ENCODE measurements at places on chromosomes 4 and X.

DNA sequence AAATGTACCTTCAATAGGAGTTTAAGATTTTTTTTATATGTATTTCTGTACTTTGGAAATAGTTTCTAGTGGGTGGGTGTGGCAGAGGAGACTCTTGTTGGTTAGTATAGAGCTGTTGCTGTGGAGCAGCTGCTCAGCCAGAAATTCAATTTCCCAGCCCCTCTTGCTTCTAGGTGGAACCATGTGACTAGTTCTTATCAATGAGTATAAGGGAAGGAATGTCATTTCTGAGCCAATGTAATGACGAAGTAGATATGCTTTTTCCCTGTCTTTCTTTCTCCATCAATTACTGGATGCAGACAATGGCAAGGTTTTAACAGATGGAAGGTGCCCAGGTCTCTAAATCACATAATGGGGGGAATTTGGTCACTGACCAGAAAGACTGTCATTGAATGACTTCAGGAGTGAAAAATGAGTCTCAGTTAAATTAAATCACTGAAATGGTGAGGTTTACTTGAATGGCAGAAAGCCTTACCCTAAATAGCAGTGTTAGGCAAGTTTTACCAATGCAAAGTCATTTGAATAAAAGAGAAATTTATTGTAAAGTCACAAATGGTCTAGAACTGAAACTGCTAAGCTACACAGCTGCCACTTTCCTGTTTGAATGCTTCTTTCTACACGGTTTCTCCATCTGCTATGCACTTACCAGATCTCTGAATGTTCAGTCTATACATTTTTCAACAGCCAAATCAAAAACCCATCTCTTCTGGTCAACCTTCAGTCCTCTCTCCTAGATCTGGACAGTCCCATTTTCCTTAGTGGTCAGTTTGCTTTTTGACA is 795.4 kb upstream of the MAGEB2 start:
- peaks cover 44% of the 10 kb centered on the region for H3K27me3 ChIP-seq
- no peak overlapping the region for H3K27ac ChIP-seq
- H3K36me3 ChIP-seq: no peaks in the 10 kb centered on the region
- peaks cover 15% of the 10 kb centered on the region for H3K4me1 ChIP-seq

DNA sequence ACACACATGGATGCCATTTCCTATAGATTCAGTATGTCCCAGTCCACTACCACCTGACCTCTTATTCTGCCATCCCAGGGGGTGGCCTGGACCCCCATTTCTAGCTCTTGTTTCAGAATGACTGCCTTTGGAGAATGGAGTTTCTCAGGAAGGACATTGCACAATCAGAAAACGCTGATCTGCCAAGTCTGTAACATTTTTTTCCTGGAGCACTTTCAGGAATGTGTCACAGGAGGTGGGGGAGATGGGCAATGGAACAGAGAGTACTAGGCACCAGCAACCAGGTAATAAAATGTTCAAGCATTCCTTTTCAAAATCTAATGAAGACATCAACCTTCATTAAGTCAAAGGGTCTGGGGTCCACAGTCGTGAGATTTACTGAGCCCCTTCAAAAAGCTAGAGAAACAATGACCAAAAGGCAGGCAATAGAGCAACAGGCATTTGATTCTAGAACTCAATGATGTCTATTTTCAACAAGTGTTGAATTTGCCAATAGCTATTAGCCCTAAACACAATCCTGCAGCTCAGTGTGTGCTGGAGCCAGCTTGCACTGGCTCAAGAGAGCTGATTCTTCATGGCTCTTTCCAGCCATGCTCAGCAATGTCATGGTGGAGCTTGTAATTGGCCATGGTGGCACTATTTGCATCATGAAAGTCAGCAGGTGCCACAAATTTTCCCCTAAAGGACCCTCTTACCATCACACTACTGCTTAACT is 87.1 kb downstream of the KDR start:
- no peak for DNase-seq
- H3K4me3 ChIP-seq: no peak overlapping the region
- no peak overlapping the region for H3K27ac ChIP-seq
- no peaks in the 10 kb centered on the region for H3K27me3 ChIP-seq

- no peaks in the 10 kb centered on the region for H3K27me3 ChIP-seq
- H3K4me3 ChIP-seq: no peak overlapping the region
- H3K27ac ChIP-seq: no peak overlapping the region
- H3K36me3 ChIP-seq: no peaks in the 10 kb centered on the region
These were observed 18.2 kb upstream of the ABLIM2 start for GRCh38 chr4:8176547-8177399.

GRCh38 chr4:144820011-144820727 is 174.2 kb downstream of the HHIP start:
- no peak overlapping the region for H3K27ac ChIP-seq
- H3K4me1 ChIP-seq: no peaks in the 10 kb centered on the region
- H3K27me3 ChIP-seq: no peaks in the 10 kb centered on the region
- H3K36me3 ChIP-seq: no peaks in the 10 kb centered on the region

DNA sequence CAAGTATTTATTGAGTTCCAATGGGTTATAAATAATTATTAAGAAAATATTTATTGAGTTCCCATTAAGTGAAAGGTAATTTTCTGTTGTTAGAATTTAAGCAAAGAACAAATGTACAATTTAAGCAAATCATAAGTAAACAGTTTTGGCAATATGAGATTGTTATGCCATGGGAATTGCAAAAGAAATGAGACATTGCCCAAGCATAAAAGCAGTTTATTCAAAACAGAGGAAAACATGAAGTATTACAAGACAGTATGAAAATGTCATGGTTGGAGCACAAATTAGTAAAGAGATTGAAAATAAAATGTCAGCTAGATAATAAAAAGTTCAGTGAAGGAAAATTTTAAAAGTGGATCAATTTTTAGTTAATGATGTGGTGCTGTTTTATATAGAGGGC is 706.1 kb upstream of the EPHA5 start:
- DNase-seq: no peak
- no peaks in the 10 kb centered on the region for H3K27me3 ChIP-seq
- no peaks in the 10 kb centered on the region for H3K4me1 ChIP-seq

DNA sequence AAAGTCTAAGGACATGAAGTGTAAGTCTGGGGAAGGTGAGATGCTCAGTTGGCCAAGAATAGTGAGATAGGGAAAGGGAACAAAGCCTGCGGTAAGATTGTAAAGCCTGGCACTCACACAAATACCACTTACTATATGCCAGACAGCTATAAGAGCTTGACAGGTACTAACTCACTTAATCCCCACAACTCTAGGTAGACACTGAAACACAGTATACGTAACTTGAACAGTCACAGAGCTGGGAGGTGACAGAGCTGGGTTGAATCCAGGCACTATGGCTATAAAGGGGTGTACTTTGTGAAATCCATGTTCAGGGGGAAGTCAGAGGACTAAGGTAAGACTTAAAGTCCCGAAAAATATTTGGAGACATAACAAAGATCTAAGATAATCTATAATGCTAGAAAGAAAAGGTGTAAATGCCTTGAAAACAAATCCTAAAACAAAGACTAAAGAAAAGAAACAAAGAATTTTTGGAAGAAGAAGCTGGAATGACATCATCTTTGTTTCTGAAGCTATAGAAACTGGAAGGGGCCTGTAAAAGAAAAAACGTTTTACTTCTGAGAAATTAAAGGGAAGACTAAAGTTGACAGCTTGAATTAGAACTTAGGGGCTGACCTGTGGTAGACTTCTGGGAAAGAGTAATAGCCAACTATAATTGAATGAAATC is 172.5 kb downstream of the PPP3CA start:
- no peaks in the 10 kb centered on the region for H3K27me3 ChIP-seq
- peaks cover 23% of the 10 kb centered on the region for H3K4me1 ChIP-seq
- H3K4me3 ChIP-seq: no peak overlapping the region
- no peak for DNase-seq
- H3K36me3 ChIP-seq: no peaks in the 10 kb centered on the region
- H3K27ac ChIP-seq: no peak overlapping the region

DNA sequence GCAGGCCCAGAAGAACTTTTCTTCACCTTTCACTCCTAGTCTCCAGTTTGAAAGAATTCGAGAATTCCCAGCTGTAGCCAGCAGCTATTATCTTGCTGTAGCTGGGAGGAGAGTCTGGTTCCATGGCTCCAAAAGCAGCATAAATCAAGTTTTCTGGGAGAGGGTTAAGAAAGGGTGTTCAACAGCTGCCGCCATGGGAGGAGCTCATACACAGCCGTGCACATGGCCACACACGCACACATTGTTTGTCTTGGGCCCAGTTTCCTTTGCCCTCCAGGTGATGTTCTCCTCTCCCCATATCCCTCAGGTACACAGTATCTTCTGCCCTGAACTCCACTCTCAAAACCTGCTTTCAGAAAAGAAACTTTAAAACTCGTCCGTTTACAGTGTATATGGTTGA is 4.1 kb upstream of the GPC3 start:
- no peaks in the 10 kb centered on the region for H3K36me3 ChIP-seq
- no peak overlapping the region for H3K4me3 ChIP-seq
- DNase-seq: no peak
- H3K27me3 ChIP-seq: peaks cover 8% of the 10 kb centered on the region

GRCh38 chr4:142369141-142369540 is 477.0 kb downstream of the INPP4B start:
- H3K27me3 ChIP-seq: no peaks in the 10 kb centered on the region
- no peak overlapping the region for H3K27ac ChIP-seq
- H3K36me3 ChIP-seq: no peaks in the 10 kb centered on the region
- peaks cover 23% of the 10 kb centered on the region for H3K4me1 ChIP-seq
- DNase-seq: no peak

- no peaks in the 10 kb centered on the region for H3K36me3 ChIP-seq
- no peak overlapping the region for H3K4me3 ChIP-seq
- no peak for DNase-seq
- no peaks in the 10 kb centered on the region for H3K27me3 ChIP-seq
- peaks cover 12% of the 10 kb centered on the region for H3K4me1 ChIP-seq
These were observed 40.0 kb downstream of the ACSL1 start for GRCh38 chr4:184785813-184786212.

DNA sequence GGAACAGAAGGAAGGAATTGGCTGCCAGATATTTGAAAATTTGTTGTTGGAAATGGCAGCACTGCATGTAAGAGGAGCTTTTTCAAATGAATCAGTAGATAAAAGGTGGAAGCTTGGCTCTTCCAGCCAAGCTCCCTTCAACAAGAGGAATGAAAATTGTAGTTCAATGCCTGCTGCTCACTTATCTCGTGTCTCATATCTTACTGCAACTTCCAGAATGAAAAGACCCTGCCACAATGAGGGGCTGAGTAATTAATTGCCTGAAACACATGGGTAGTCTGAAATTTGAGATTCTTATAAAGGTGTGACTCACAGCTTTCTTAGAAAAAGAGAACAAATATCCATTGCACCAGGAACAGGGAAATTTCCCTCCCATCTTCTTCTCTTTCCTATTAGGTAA is 53.0 kb downstream of the HAND2 start:
- no peak overlapping the region for H3K27ac ChIP-seq
- no peaks in the 10 kb centered on the region for H3K4me1 ChIP-seq
- DNase-seq: no peak
- H3K27me3 ChIP-seq: no peaks in the 10 kb centered on the region

DNA sequence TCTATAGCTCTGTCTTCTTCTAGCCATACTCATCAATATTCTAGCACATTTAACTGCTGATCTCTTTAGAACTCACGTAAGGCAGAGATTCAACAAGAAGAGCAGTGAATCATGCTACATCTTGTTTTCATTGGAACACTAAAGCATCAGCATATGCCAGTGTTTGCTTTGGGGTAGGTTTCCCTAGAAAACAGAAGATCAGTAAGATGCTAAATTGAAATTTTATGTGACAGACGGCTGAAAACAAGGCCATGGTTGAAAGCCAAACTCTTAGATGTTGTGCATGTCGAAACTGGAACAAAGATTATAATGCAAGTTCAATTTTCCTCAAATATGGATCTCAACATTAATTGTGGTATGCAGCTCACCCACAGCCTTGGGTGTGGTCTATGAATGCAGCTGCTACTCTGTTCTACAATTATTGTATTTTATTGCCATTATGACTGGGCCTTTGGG is 107.6 kb downstream of the PDLIM5 start:
- H3K4me1 ChIP-seq: no peaks in the 10 kb centered on the region
- H3K4me3 ChIP-seq: no peak overlapping the region
- DNase-seq: no peak
- H3K27me3 ChIP-seq: no peaks in the 10 kb centered on the region
- H3K36me3 ChIP-seq: no peaks in the 10 kb centered on the region

GRCh38 chrX:12240491-12240890 is 102.2 kb downstream of the FRMPD4 start:
- no peaks in the 10 kb centered on the region for H3K27me3 ChIP-seq
- no peak overlapping the region for H3K4me3 ChIP-seq
- peaks cover 4% of the 10 kb centered on the region for H3K4me1 ChIP-seq
- H3K27ac ChIP-seq: no peak overlapping the region
- no peaks in the 10 kb centered on the region for H3K36me3 ChIP-seq

GRCh38 chrX:37745354-37745753 is 34.5 kb upstream of the CYBB start:
- no peaks in the 10 kb centered on the region for H3K36me3 ChIP-seq
- peak; percentile 59 for DNase-seq
- no peak overlapping the region for H3K4me3 ChIP-seq
- H3K27me3 ChIP-seq: no peaks in the 10 kb centered on the region
- no peaks in the 10 kb centered on the region for H3K4me1 ChIP-seq

DNA sequence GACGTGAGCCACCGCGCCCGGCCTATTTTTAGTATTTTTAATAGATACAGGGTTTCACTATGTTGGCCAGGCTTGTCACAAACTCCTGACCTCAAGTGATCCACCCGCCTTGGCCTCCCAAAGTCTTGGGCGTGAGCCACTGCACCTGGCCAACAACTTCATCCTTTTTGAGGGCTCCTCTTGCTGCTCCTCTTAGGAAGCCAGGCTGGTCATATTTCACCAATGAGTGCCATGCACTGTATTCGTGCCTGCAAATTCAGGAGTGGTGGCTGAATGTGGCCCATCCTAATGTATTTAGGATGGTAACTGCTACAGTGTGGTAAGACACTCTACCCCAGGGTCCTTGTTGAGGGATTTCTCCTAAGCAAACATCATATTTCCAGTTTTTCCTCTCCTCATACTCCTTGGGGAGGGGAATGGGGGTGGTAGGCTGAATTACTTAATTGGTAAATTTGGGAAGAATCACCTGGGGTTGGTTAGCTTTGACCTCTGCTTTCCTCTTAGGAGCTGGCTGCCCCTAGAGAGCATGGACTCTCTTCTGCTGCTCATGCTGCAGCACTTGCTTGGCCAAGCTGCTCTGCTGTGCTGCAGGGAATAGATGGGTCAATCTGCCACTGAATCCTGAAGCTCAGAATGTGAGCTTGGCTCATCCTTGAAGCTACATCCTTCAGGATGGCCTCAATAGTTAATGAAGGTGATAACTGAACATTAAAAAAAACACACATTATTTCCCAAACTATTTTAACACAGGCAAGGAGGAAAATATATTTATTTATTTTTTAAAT is 167.4 kb downstream of the HS3ST1 start:
- H3K36me3 ChIP-seq: no peaks in the 10 kb centered on the region
- no peak for DNase-seq
- H3K27ac ChIP-seq: no peak overlapping the region
- no peaks in the 10 kb centered on the region for H3K27me3 ChIP-seq
- H3K4me3 ChIP-seq: no peak overlapping the region
- peaks cover 10% of the 10 kb centered on the region for H3K4me1 ChIP-seq

- no peak overlapping the region for H3K4me3 ChIP-seq
- no peaks in the 10 kb centered on the region for H3K4me1 ChIP-seq
- no peak overlapping the region for H3K27ac ChIP-seq
- no peak for DNase-seq
These were observed 93.8 kb downstream of the SLC2A9 start for GRCh38 chr4:9927341-9928007.

Measured in GM23338 (cell line).